ENCODE measurements at places on chromosomes 2 and 18.

GRCh38 chr18:33670029-33670428, 92.0 kb downstream of the ASXL3 start:
- no peak for DNase-seq

- DNase-seq, result no peak
Observed at GRCh38 chr2:8234253-8234652, 447.6 kb upstream of the ID2 start.

GRCh38 chr18:41004324-41004723, 950.7 kb upstream of the PIK3C3 start:
- DNase-seq, result no peak

GRCh38 chr2:220001751-220002150, 374.3 kb downstream of the SLC4A3 start:
- no peak for DNase-seq

- DNase-seq, result no peak
Observed at GRCh38 chr2:122255924-122256323, 500.5 kb downstream of the TSN start.

DNA sequence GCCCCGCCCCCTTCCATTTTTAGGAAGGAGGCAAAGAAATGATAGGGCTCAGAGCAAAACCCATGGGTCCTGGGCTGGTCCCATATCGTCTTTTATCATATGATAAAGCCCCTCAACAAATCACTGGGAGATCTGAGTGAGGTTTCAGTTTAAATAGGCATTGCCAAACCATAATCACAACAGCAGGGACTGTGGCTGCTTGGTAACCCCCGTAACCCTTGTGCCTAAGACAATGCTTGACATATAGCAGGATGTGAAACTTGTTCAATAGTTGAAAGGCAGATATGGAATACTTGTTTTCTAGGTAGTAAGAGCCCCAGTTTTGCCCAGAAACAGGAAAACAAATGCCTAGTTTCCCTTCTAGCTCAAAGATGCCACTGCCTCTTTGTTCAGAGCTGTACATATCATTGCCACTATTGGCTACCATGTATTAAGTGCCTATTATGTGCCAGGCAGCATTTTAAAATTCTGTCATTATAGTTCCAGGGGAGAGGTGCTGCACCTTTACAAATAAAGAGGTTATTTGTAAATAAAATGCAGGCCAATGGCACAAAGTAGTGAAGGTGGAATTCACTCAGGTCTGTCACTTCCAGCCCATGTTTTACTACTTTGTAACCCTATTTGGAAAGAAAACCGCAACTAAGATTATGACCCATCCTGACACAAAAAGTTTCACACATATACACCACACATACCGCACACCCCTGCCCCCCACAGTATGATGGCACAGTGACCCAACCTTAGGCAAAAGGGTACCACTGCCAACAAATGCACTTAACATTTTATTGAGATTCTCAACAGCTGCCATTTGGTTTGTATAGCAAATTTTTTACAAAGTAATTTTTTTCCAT, 14.2 kb downstream of the NAGK start:
- DNase-seq, result no peak

- DNase-seq, result no peak
Observed at GRCh38 chr18:39462436-39462835, 1896.8 kb upstream of the CELF4 start.

- DNase-seq, result no peak
Observed at GRCh38 chr2:102020596-102021170, 28.9 kb downstream of the IL1R2 start.

- no peak for DNase-seq
Observed at GRCh38 chr2:88626171-88627054, 851 bp downstream of the EIF2AK3 start.

DNA sequence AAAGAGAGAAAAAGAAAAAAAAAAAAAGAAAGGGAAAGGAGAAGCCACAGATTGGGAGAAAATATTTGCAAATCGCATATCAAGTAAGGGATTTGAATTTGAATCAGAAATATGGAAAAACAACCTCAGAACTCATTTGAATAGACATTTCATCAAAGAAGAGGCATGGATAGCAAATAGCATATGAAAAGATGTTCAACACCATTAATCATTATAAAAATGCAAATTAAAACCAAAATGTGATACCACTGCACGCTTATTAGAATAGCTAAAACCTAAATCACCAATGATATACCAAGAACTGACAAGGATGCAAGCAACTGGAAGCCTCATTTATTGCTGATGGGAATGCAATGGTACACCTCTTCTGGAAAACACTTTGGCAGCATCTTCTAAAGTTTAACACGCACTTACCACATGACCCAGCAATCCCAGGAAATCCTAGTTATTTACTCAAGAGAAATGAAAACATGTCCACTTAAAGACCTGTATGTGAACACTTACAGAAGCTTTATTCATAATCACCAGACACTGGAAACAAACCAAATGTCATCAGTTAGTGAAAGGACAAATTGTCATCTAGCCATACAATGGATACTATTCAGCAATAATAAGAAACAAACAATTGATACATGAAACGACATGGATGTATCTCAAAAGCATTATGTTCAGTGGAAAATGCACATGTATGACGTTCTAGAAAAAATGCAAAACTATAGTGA, 10.3 kb downstream of the DNER start:
- DNase-seq, result no peak

All from chondrocyte (in vitro differentiated cells).